ENCODE measurements at places on chromosomes 3 and 15. TPM values are rescaled to one million over a fixed set of nuclear protein-coding genes. Genes with fewer than 3 reads are reported as not detected.

The SLC38A3 gene
- 0.31 TPM for total RNA-seq

The LMOD3 gene
- not detected for total RNA-seq

The AGTR1 gene
- not detected for total RNA-seq

The RASGRP1 gene
- total RNA-seq: not detected

The PP2D1 gene
- total RNA-seq: not detected

The NR1I2 gene
- total RNA-seq: not detected

The SEMA6D gene
- 11.0 TPM for total RNA-seq

The GPR149 gene
- total RNA-seq: not detected

The SELENOK gene
- 20.7 TPM for total RNA-seq

The GOLGA8J gene
- 0.22 TPM for total RNA-seq

Data from A673 (cell line).